A549 treated with CORT108297 at 1 μM for 4 hours (cell line): ENCODE measurements at places on chromosomes 2 and 18. TPM values are rescaled to one million over a fixed set of nuclear protein-coding genes. Genes with fewer than 3 reads are reported as not detected.

SATB2 gene
- 2.7 to 3.6 TPM (median 3.3 TPM) in 5 replicates for total RNA-seq

DPP4 gene
- total RNA-seq = 0.36 to 0.73 TPM (median 0.54 TPM) in 5 replicates

RAB11FIP5 gene
- 32.2 to 38.0 TPM (median 36.3 TPM) in 5 replicates for total RNA-seq

PLGLB1 gene
- 0.38 to 1.0 TPM (median 0.80 TPM) in 5 replicates for total RNA-seq

HAAO gene
- not detected in 5 replicates for total RNA-seq

LGALSL gene
- 7.7 to 10.8 TPM (median 8.7 TPM) in 5 replicates for total RNA-seq

LMAN2L gene
- 23.0 to 26.0 TPM (median 23.8 TPM) in 5 replicates for total RNA-seq

GPR45 gene
- total RNA-seq = not detected in 5 replicates

ELMOD3 gene
- total RNA-seq = 10.8 to 14.5 TPM (median 12.7 TPM) in 5 replicates

LRRC30 gene
- not detected in 5 replicates for total RNA-seq

MC4R gene
- total RNA-seq = not detected in 5 replicates

CCNT2 gene
- total RNA-seq = 8.2 to 10.7 TPM (median 10.3 TPM) in 5 replicates

ADAM23 gene
- 8.5 to 9.9 TPM (median 9.6 TPM) in 5 replicates for total RNA-seq

UGT1A4 gene
- 0.06 to 0.08 TPM (median 0.07 TPM) in 3 of 5 replicates, not detected in the others for total RNA-seq

TTR gene
- 0.08 to 0.24 TPM (median 0.14 TPM) in 4 of 5 replicates, not detected in the other for total RNA-seq

ATP6V1B1 gene
- 1.5 to 2.6 TPM (median 2.4 TPM) in 5 replicates for total RNA-seq

STK17B gene
- total RNA-seq = 4.5 to 6.1 TPM (median 5.0 TPM) in 5 replicates

CACNB4 gene
- total RNA-seq = 0.07 to 0.20 TPM (median 0.13 TPM) in 5 replicates

MSGN1 gene
- total RNA-seq = not detected in 5 replicates

ATOH8 gene
- total RNA-seq = 5.3 to 10.6 TPM (median 8.1 TPM) in 5 replicates

CYBRD1 gene
- total RNA-seq = 28.8 to 37.7 TPM (median 33.5 TPM) in 5 replicates
